ENCODE measurements at places on chromosomes 11 and 22.
A peak's percentile ranks its signal among the peaks of the same experiment; 100 is the strongest.

DNA sequence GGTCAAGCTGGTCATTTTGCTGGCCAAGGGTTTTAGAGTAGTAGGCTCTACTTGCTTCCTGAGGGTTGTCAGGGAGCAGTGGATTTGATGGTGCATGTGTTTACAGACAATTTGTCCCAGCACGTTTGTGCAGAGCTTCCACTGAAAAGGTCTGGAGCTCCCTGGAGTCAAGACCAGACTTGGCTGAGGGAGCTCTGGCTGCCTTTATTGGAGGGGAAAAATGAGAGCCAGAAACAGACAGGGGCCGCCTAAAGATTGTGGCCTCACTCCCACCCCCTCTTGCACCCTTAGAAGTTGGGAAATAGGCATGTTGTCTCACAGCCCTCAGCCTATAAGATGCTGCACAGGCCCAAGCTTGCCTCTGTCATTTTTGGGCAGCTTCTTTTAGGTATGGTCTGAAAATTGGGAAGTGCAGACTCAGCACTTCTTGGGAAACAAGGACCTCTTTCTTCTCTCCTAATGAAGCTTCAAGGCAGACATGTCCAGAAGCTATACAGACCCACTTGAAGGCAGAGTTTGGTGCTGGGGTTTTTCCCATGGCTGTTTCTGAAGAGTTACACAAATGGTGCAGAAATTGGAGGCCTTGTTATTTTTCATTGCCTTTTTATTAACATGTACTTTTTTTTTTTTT, 55.1 kb downstream of the AMOTL1 start:
- DNase-seq = no peak

DNA sequence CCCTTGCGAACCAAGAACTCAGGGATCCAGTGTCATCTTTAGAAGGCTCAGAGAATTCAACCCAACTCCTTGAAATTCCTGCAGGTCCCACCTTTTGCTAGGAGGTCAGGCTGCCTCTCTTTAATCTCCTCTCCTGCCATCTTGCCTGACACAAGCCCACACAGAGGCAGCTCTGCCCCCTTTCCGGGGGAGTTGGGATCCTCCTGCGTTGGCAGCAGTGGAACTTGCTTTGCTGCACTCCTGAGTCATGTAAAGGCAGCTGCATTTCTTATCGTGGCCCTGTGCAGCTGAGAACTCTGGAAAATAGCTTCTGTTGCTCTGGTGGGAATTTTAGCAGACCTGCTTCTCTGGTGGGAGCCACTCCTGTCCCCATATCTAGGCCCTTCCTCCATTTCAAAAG, 142.3 kb upstream of the TBCEL start:
- DNase-seq = no peak

DNA sequence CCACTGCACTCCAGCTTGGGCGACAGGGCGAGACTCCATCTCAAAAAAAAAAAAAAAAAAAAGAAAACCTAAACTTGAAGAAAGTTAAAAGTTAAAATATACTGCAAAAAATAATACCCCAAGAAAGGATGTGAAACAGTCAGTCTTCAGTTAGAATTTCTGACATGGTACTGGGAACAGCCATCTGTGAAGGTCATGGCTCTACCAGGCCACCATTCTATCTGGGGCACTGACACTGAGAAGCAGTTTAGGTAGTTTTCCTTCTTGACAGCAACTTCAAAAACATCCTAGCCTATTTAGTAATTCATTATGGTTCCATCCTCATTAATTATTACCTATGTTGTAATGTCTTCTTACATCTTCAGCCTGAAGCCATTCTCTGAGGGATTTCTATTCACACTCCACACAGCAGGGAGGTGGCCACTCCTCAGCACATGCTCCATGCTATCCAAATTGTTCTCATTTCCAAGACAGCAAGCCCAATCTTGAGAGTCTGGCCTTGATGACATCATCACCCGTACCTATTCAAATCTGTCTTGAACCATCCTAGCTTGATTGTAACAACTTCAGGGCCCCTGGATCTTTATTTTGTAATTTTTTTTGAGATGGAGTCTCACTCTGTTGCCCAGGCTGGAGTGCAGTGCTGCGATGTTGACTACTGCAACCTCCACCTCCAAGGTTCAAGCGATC, 38.2 kb downstream of the SERPIND1 start:
- no peak for DNase-seq

GRCh38 chr22:49826603-49827270, 936 bp downstream of the BRD1 start:
- no peak for DNase-seq

GRCh38 chr11:104891135-104891534, 7.1 kb downstream of the CASP12 start:
- DNase-seq = no peak

DNA sequence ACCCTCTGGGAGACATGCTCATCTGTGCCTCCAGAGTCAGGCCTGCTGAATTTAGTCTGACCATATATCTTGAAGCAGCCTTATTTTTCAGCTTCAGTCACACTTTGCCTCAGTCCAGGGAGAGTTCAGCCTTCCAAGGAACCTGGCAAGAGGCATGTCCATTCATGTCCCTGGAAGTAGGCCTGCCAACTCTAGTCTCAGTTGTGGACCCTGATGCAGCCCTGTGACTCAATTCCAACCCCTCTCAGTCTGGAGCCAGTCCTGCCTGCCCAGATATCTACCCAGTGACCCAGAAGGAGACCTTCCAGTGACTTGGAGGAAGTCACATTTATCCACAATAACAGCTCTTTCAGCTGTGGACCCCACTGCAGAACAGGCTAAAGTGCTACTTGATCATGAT, 566.6 kb downstream of the TMEM135 start:
- DNase-seq = no peak

DNA sequence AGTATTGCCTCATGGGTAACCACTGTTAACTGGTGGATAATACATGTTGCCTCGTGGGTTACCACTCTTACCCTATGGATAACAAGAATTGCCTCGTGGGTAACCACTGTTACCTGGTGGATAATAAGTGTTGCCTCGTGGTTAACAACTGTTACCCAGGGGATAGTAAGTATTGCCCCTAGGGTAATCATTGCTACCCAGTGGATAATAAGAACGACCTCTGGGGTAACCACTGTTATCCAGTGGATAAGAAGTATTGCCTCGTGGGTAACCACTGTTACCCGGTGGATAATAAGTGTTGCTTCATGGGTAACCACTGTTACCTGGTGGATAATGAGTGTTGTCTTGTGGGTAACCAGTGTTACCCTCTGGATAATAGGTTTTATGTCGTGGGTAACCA, 28.1 kb upstream of the NXPE4 start:
- DNase-seq = no peak

DNA sequence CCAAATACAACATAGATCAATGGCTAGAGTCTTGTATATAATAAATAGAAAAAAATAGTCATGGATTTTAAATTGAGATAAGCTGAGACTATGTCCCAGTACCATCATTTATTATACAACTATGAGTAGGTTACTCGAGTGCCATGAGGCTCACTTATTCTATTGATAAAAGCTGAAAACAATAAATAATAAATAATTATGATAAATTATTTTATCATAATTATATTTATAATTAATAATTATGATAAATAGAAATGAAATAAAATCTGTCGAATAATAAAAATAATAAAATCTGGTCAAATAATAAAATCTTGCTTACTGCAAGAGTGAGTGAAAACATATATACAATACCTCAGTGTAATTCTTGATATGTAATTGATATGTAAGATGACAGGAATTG, 801.4 kb downstream of the FAM181B start:
- no peak for DNase-seq

DNA sequence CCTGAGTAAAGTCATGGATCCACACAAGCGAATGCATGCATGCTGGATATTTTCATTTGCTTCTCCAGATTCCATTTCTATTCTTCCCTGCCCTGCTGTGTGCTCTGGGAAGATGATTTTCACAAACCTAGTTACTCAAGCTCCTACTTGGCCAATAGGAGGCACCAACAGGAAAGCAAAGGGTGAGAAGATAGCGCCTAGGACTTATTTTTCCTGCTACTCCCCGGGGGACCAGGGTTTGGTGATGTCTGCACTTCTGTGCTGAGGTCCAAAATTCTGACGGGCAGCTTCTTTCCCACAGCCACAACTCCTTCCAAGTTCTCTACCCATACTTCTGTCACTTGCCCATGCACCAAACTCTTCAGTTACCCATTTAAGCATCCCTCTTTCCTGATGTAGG, 509.3 kb upstream of the TENM4 start:
- no peak for DNase-seq

- peak; percentile 5 for DNase-seq
These were observed 27.3 kb downstream of the CAPN1 start for GRCh38 chr11:65208785-65209710.

DNA sequence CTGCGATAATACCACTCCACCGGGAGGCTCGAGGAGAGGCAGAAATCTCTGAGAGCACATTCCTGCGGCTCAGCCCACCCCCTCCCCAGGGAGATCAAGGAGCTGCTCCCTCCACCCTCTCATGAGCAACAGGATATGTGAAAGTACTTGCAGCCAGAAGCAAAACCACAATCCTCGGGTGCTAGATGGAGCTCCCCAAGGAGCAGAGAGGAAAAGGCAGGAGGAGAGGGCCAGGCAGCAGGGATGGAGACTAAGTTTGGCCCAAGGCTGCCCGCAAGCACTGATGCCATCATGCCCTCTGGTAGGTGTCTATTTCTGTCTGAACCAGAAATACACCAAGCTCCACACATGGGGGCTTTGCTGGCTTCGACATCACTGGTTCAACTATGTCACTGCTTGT, 22.3 kb downstream of the VPS37C start:
- no peak for DNase-seq

DNA sequence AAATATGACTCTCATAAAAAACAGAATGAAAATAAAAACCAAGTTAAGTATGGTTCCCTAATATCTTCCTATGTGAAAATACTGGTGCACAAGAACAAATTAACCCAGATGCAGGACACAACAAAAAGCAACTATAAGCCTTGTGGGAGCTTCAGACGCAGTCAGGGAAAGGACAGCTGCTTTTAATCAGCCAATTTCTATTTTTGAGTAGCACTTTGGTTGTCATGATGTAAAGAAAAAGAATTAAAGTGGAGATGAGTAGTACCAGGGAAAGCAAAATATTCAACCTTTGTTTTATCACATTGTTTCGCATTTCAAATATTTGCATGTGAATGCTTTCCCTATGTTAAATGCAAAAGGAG, 339.9 kb downstream of the SOX6 start:
- no peak for DNase-seq

- no peak for DNase-seq
These were observed 422.6 kb downstream of the MN1 start for GRCh38 chr22:27378995-27379394.

DNA sequence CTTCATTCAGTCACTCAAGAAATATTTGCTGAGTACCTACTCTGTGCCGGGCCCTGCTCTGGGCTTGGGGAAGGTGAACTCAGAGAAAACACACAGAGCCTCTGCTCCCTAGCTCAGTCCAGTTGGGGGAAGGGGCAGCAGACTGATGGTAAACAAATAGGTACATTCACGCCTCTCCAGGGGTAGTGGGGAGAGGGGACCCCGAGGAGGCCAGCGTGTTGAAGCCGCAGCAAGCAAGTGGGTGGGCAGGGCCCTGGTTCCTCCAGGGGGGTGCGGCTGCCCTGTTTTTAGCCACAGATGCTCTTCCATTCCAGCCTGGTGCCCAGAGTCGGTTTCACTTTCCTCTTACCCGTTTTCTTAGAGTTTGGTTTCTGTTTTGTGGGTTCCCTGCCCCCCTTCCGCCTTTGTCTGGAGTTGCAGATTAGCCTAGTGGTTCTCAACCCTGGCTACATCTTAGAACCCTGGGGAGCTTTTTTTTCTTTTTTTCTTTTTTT, 8.7 kb downstream of the DRAP1 start:
- no peak for DNase-seq

- no peak for DNase-seq
These were observed 54.1 kb downstream of the PPFIA1 start for GRCh38 chr11:70324376-70325115.

DNA sequence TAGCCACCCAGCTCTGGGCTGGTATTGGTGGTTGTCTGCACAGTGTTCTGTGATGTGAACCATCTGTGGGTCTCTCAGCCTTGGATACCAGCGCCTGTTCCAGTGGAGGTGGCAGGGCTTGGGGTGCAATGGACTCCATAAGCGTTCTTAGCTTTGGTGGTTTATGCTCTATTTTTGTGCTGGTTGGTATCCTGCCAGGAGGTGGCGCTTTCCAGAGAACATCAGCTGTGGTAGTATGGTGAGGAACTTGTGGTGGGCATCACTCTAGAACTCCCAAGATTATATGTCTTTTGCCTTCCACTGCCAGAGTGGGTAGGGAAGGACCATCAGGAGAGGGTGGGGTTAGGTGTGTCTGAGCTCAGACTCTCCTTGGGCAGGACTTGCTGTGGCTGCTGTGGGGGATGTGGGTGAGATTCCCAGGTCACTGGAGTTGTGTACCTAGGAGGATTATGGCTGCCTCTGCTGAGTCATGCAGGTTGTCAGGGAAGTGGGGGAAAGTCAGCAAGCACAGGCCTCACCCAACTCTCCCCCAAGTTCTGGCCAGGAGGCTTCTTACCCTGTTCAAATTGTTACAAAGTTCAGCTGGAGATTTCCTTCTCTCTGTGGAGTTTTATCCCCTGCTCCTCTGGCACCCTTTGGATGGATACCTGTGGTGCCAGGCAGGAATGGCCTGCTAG, 47.2 kb downstream of the MRGPRX2 start:
- DNase-seq = no peak

- DNase-seq = no peak
These were observed 1.5 kb downstream of the TCF20 start for GRCh38 chr22:42268852-42269410.

GRCh38 chr11:118696673-118697226, 17.3 kb upstream of the TREH start:
- no peak for DNase-seq

DNA sequence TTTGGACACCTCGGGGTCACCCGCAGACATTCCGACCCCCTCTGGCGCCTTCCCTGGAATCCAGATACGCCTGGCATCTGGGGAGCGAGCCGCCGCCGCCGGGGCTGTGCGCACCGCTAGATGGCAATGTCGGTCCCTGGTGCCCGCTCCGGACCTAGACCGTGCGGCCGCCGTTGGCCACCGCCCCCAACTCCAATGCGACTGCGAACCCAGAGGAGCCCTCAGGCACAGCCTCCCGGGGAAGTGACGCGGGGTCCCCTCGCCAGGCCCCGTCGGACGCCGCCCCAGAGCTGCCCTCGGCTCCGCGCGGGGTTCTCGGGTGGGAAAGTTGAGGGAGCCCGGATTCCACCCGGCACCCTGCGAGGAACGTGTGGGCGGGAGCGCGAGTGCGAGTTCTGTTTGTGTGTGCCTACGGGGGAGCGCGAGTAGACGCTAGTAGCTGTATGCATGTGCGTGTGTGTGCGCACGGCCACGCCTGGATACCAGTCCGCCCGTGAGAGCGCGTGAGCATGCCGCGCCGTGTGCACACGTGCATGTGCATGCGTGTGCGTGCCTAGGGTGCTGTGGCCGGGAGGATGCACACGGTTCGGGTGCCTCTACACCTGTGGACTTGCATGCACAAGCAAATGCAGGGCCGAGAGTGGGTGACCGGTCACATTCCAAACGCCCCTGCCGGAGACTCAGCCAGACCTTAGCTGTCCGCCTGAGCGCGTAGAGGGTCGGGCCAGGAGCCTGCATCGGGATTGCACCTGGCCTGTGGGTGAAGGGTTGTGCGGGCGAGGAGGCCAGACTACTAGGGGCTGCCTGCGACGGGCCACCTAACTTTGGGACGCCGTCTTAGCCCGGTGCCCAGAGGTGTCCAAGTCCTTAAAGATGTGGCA, 1.9 kb downstream of the CHRM4 start:
- no peak for DNase-seq

Measured in NCI-H187 treated with DMSO at 0.1 percent for 48 hours (cell line).